ENCODE measurements at places on chromosomes 6 and 20.

DNA sequence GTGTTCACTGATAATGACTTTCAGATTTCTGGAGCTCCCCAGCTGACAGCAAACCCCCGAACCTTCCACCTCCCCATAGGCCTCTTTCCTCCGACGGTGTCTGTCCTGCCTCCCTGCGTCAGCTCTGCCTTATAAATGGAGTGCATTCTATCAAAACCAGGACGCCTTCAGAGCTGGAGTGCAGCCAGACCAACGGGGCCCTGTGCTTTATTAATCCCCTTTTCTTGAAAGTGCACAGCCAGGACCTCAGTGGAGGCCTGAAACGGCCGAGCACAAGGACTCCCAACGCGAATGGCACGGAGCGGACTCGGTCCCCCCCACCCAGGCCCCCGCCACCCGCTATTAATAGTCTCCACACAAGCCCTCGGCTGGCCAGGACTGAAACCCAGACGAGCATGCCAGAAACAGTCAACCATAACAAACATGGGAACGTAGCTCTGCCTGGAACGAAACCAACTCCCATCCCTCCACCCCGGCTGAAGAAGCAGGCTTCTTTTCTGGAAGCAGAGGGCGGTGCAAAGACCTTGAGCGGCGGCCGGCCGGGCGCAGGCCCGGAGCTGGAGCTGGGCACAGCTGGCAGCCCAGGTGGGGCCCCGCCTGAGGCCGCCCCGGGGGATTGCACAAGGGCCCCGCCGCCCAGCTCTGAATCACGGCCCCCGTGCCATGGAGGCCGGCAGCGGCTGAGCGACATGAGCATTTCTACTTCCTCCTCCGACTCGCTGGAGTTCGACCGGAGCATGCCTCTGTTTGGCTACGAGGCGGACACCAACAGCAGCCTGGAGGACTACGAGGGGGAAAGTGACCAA, 42.3 kb upstream of the NAA20 start:
- DNase-seq, result no peak

DNA sequence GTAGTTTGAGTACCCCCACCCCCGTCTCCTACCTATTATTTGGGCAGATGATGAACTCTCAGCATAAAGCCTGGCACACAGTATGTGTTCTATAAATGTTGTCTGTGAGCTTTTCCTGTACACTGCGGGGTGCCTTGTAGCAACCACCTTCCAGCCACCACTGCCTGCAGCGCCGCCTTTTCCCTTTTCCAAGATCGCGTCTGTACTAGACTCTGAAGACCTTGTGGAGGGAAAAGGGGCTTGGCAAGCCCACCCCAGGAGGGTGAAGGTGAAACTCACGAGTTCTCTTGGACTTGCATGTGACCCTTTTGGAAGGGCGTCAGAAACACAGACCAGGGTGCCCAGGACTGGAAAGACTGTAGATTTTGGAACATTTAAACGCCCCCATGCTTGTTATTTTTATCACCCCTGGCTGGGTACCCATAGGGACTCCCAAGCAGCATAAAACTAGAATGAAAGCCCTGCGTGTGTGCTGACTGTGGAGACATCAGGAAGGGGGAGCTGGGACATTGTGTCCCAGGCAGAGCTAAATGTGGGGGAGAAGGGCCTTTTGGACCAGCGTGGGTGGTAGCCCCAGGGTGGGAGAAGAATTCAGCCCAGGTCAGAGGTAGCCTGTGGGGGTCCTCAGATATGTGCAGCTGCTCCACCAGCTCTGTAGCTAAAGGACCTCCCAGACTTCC, 8.3 kb downstream of the BAK1 start:
- DNase-seq, result no peak

- DNase-seq, result no peak
Observed at GRCh38 chr20:23566199-23566932, 1.9 kb downstream of the CST9L start.

GRCh38 chr20:32727683-32728082, 15.6 kb downstream of the COMMD7 start:
- no peak for DNase-seq

GRCh38 chr20:48556956-48557355, 270.8 kb downstream of the PREX1 start:
- no peak for DNase-seq

DNA sequence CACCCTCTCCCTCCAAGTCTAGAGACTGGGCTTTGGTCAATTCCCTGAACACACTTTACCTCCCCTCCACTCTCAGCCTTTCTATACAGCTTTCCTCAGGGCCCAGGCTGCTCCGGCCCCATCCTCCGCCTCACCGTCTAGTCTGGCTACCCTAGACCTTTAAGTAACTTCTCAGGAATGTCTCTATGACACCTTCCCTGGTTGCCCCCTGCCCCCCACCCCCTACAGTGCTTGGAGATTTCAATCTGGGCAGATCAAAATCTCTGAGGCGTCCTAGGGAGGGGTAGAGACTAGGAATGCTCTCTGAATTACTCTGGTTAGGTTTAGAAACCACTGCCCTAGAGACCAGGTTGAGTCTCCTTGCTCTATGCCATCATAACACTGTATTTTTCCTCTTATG, 6.1 kb downstream of the UBE2J1 start:
- no peak for DNase-seq

GRCh38 chr6:50369996-50370395, 320.3 kb upstream of the DEFB112 start:
- DNase-seq, result no peak

- DNase-seq, result no peak
Observed at GRCh38 chr20:64233725-64234124, 21.8 kb upstream of the PCMTD2 start.

DNA sequence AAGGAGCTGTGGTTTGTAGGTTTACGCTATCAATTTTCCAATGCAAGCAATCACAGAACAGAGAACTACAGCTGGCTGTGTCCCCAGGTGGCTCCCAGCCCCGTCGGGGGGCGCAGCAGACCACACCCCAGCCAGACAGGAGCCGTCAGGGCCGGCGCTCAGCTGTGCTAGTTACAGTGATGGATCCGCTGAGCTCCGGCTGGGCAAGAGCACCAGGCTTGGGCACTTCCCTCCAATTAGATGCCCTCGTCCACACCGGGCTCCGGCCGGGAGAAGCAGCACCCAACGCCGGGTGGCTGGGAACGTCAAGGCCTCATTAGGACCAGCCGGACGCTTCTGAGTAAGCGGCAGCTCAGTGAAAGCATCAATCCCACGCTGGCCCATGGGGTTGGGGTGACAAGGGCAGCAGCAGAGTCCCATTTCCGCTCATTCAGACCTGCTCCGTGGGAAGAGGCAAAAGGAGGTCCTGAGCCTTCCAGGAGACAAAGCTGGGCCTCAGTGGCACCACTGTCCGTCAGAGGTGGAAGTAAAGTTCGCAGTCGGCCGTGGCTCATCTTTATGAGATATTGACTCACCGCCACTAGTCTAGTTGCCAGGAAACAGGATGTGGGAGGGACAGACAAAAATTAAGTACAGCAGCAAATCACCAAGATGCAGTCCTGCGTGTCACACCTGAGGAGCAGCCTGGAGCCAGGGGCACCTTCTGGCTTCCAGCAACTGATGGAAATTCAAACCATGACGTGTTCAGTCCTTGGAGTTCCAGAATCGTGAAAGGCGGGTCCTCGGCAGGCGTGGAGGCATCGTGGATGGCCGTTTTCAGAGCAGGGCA, 164.1 kb downstream of the TAF4 start:
- DNase-seq, result no peak

- DNase-seq, result no peak
Observed at GRCh38 chr6:37396571-37397180, 36.3 kb upstream of the CMTR1 start.

DNA sequence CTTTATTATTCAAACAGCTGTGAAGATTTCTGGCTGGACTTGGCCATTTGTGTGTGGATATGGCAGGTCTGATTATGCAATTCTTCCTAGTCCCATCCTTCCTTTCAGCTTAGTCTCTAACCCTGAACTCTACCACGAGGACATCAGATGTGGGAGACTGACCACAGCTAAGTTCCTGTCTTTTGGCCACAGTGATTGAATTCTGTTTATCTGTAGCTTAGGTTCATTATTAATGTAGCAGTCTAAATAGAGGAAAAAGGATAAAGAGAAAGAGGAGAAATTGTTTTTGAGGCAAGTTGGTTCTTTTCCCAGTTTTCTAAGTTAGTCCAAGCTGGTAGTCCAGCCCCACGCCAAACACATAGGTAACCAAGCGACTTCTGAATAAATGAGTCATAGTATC, 598.9 kb downstream of the RFPL4B start:
- no peak for DNase-seq

- DNase-seq, result no peak
Observed at GRCh38 chr6:77292564-77293546, 170.4 kb downstream of the HTR1B start.

- no peak for DNase-seq
Observed at GRCh38 chr6:15230827-15231226, 15.0 kb upstream of the JARID2 start.

DNA sequence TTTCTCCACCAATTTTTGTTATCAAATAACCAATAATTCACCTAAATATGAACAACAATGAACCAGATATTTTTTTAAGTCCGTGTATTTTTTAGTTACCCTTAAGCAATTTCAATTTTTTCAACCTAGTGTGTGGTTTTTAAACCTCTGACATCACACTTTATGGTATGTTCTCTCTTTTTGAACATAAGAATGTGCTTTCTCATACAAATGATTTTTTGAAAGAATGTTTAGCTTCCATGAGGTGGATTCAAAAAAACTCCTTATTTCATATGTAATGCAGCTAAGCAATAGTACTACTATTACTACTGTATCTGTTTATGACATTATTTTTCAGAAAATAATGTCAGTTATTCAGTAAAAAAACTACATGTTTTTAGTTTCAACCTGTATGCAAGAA, 19.4 kb upstream of the MEI4 start:
- no peak for DNase-seq

- DNase-seq, result no peak
Observed at GRCh38 chr6:127249621-127250020, 17.0 kb upstream of the RNF146 start.

DNA sequence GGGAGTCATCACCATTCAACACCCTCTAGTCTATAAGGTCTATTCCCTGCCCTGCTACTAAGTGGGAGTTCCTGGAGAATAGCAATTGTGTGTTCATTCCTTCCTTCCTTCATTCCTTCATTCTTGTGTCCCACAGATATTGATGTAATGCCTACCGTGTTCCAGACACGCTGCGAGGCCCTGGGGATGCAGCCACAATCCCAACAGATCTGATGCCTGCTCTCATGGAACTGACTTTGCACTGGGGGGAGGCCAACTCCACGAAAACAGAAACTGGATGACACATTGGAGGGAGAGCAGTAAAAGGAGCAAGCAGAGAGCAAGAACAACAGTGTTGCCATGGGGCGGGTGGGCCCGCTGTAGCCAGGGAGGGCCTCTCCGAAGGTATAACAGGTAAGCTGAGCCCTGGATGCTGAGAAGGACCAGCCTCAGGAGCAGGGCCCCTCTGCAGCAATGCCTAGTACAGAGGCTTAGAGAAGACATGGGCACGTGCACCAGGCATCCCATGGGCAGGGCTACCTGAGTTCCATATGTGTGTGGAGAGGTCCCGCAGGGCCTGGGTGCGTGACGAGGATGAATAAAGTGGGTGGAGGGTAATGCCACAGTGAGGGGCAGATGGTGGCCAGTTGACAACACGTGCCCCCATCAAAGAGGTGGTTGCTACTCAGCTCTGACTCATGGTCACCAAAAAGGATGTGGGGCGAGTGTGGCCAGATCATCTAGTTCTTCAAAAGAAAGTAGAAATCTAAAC, 173.9 kb downstream of the NFATC2 start:
- DNase-seq, result no peak

DNA sequence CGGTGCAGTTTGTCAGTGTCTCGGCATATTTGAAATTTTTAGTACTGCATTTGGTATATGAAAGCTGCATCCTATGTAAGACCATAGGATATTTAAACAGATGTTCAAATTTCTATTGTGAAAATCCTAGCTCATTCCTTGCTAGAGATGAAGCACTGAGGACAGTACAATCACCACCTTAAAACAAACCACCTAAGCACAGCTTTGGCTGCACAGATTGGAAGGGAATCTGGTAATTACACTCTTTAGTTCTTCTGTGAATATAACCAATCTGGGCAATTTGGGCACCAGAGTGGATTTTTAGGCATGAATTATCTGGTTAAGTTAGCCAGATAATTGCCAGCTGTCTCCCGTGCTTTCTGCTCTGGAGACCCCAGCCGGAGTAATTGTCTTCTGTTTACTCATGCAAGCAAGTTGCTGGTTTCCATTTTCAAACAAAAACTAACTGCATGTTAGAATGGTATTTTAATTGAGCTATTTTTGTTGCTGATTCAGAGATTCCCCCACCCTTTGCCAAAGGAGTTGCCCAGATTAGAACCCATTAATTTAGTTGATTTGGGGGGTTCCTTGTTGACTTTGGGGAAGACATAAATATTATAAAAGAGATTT, 36.9 kb downstream of the E2F3 start:
- DNase-seq, result no peak

GRCh38 chr6:42551217-42551616, 12.6 kb upstream of the UBR2 start:
- no peak for DNase-seq

DNA sequence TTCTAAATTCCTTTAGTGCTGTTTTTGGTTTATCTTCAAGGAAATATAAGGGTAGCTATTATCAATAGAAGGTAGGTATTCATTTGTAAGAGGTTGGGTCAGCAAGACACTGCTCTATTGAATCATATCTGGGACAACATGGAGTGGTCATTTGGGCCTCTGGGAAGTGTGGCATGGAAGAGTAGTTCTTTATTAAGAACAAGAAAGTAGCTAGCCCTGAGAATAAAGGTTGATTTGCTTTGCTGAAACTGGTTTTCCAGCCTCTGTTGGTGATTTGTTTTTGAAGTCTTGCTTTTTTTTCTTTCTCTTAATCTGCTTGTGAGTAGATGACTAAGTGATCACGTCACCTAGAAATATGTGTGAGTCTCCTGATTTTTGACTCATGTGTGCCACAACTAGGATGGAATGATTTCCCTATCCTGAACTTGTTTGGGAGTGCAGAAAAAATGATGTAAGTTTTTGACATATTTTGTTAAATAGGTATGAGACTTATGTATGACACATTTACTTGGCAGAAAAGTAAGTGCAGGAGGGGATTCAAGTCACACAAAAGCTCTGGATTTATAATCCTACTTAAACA, 381.8 kb downstream of the CENPW start:
- no peak for DNase-seq

GRCh38 chr6:2850538-2851113, 9.0 kb upstream of the SERPINB1 start:
- no peak for DNase-seq

GRCh38 chr6:168096271-168096764, 17.3 kb upstream of the FRMD1 start:
- no peak for DNase-seq
